ENCODE measurements at places on chromosomes 12 and 14.
A peak's percentile ranks its signal among the peaks of the same experiment; 100 is the strongest.

DNA sequence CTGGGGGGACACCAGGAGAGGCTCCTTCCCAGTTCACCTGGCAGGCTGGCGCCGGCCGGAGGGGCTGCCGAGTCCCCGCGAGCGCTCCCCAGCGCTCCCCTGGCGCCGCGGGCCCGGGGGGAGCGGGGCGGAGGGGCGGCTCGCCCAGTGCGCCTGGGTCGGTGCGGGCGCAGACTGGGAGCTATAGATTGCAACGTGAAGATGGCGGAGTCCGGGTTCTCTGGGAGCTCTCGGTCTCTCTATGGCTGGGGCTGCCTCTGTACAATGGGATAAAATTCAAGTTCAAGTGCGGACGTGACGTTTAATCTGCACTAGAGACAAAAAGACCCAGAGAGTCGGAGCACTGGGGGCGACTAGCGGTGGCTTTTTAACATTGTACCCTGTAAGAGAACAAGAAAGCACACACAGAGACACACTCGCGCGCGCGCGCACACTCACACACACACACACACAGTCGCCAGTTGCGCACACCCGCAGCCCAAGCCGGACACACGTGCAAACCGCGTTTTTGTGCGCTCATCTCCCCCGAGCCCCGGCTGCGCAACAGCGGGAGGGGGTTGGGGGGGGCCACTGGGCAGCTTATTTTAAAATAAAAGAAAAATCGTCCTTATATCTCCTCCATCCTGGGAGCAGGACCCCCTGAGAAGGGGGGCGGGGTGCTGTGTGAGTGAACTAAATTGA lies at the start of gene BCL11B:
TSS of gene BCL11B (minus strand) at position 247 of the 681 bp plus-strand sequence. CDS start 979 bp downstream, outside the sequence.
- DNase-seq = peak; percentile 78

- no peak for DNase-seq
Measured at GRCh38 chr12:7137908-7138307, 7.7 kb downstream of the CLSTN3 start.

DNA sequence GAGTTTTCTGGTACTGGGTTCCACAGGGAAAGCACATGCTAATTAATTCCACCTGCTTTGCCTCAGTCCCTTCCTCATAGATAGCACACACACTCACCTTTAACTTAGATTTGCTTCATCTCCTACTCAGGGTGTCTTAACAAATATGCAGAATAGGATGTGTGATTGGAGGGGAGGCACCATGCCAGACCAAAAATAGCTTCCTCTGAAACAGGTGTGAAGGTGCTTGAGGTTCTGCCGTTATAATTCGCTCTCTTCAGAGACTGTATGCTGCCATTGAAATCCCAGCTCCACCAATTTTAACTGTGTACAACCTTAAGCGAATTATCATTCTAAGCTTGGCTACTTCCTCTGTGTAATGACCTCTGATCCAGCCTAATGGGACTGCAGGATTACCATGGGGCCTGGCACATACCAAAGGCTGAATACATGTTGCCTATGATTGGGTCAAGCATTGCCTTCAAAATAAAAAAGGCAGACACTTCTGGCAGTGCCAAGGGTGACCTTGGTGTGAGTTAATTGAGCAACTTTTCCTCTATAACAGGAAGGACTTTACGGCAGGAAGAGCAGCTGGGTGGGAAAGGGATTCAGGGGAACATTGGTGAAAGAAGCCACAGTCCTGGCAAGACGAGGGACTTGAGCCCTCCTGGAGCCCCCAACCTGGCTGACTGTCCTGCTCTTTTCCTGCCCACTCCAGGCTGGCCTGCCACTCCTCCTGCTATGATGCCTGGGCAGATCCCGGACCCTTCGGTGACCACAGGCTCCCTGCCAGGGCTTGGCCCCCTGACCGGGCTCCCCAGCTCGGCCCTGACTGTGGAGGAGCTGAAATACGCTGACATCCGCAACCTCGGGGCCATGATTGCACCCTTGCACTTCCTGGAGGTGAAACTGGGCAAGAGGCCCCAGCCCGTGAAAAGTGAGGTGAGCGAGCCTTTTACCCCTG lies 9.7 kb downstream of the JDP2 start:
- DNase-seq = no peak

DNA sequence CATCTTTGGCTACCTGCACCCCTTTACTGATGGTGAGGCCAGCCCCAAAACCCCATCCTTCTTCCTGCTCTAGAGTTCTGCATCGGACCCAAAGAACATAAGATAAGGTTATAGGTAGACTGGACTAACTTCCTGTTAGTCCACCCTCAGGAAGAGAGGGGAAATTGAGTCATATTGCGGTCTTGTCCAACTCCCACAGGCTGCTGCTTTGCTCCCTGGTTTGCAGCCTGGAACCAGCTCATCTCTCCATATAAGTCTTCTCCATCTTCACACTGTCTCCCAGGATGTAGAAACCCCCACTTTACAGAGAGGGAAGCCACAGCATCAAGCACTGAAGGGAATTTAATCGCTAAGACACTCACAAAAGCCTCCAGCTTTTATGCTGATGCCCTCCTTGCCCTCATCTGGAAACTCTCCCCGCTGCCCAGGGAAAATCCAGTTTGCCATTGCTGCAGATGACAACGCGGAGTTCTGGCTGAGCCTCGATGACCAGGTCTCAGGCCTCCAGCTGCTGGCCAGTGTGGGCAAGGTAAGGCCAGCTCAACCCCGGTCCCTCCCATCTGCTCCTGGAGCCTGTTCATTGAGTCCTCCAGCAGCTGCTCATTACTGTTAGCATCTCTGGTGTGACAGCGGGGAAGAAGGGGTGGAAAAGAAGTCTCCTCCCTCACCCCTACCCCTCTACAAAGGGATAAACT lies 85.3 kb downstream of the B4GALNT3 start:
- no peak for DNase-seq

- no peak for DNase-seq
Measured at GRCh38 chr12:51108136-51108535, 24.7 kb upstream of the CSRNP2 start.

- no peak for DNase-seq
Measured at GRCh38 chr14:104475256-104475655, 104.3 kb upstream of the C14orf180 start.

Measured in stimulated activated CD8-positive, alpha-beta memory T cell treated with anti-CD3 and anti-CD28 coated beads, Interleukin-15, amount 100 ng/mL, for 48 hours (primary cell).